ENCODE measurements at places on chromosomes 12 and 14.

GRCh38 chr12:39297891-39298290, 145.0 kb downstream of the KIF21A start:
- no peak for DNase-seq

DNA sequence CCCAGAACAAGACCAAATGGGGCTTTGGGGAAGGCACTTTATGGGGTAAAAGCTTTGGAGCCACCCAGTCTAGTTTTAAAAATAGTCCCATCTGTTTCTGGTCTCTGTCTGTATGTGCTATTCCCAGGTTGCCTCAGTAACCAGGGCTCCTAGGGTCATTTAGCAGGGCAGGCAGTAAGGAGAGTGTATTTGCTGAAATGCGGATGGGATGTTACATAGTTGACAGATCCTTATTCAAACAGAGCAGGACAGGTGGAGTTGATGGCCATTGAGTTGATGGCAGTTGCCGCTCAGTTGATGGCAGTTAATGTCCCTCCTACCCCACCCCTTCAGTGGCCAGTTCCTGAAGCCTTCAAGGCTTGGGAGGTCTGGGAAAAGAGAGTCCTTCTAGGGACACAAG, 4.6 kb downstream of the ZC3H10 start:
- no peak for DNase-seq

DNA sequence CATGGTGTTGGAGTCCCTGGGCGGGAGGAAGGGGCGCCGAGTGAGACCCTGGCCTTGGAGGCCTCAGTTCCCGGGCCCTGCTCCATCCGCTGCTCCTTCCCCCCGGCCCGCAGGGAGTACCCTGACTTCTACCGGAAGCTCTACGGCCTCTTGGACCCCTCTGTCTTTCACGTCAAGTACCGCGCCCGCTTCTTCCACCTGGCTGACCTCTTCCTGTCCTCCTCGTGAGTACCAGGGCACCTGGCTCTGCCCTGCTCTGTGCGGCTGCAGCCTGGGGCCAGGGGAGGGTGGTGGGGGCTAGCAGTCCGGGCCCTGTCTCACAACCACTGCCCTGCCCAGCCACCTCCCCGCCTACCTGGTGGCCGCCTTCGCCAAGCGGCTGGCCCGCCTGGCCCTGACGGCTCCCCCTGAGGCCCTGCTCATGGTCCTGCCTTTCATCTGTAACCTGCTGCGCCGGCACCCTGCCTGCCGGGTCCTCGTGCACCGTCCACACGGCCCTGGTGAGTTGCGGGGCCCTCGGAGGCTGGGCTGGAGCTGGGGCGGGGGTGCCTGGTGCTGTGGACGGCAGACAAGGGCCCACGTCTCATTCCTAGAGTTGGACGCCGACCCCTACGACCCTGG, 7.0 kb downstream of the NOC4L start:
- DNase-seq = no peak

DNA sequence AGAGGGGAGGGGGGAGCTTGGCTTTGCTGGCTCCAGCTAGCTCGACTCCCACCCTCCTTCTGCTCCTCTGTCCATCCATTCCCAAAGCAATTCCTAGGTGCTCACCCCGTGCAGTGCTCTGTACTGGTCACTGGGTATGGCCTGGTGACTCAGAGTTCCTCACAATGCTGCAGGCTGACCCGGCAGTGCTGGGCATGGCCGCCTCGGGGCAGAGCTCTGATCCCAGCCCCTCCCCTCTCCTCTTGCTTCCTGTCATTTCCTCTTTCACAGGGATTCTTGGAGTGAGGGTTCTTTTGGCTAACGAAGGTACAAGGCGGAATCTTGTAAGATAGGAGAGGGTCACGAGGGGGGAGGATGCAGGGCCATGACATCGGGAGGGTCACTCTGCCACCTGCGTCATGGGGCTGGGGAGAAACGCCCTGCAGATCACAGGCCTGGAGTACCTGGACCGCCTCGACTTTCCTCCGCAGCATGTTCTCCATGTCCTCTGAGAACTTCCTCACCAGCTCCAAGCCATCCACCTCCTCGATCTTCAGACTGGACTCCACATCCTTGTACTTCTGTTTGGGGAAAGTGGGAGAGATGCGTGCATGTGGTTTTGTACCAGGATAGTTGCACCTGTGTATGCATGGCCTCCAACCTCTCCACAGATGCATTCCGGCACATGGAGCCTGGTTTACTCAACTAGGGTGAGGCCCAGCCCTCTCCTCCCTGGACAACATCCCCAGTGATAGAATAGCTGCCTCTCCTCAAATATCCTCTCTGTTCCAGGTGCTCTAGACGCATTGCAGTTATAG, 5.7 kb downstream of the CACNA2D4 start:
- no peak for DNase-seq

GRCh38 chr12:104547235-104547634, 90.5 kb downstream of the CHST11 start:
- DNase-seq = no peak

DNA sequence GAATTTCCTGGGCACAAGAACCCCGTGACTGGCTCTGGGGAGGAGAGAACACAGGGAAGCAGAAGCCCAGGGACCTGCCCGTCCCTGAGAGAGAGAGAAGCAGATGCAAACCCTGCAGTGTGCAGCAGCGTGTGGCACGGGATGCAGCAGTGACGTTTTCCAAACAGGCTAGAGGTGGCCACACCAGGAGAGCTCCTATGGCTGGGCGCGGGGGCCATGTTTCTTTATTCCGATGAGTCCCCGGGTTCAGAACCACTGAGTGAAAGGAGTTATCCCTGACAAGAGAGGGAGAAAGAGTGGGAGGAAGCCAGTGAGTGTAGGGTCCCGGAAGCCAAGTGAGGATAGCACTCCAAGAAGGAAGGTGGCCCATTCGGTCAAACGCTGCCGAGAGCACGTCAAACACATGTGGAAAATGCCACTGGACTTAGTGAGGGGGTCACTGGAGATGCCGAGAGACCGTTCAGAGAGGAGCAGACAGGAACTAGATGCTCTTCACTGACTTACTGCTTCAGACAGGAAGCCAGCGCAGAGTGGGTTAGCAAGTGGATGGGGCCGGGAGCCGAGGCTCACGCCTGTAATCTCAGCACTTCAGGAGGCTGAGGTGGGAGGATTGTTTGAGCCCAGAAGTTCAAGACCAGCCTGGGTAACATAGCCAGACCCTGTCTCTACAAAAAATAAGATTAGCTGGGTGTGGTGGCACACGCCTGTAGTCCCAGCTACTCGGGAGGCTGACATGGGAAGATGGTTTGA, 123.0 kb downstream of the BCL11B start:
- DNase-seq = no peak

GRCh38 chr12:111780166-111780565, 13.4 kb downstream of the ALDH2 start:
- DNase-seq = no peak

- no peak for DNase-seq
Measured at GRCh38 chr12:103820881-103821489, 20.0 kb downstream of the NT5DC3 start.

- no peak for DNase-seq
Measured at GRCh38 chr12:45327823-45328383, 112.0 kb downstream of the ANO6 start.

DNA sequence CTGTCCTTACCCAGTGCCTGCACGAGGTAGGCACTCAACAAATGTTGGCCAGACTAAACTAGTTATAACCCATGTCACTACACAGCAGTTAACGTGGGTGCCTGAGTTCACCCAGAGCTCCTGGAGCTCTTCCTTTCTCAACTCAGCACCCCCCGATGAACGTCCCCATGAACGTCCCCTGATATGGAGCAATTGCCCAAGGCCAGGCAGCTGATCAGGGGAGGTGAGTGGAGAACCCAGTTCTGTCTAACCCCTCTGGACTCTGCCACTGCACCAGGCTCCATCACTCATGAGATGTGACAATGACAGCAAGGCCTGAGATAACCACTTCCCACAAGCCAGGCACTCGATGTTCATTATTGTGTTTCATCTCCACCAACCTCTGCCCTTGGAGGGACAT, 199.0 kb downstream of the BCL11B start:
- DNase-seq = no peak

GRCh38 chr14:82759656-82760055, 1226.0 kb upstream of the SEL1L start:
- DNase-seq = no peak

GRCh38 chr12:2922329-2922728, 31.6 kb downstream of the TULP3 start:
- no peak for DNase-seq

- DNase-seq = no peak
Measured at GRCh38 chr14:41235466-41235865, 371.2 kb upstream of the LRFN5 start.

GRCh38 chr14:74713395-74713735, 421 bp downstream of the FCF1 start:
- no peak for DNase-seq

- DNase-seq = no peak
Measured at GRCh38 chr14:72939630-72940029, 13.4 kb downstream of the DCAF4 start.

GRCh38 chr12:118617611-118618450, 241.5 kb downstream of the SUDS3 start:
- no peak for DNase-seq
